Neuronal stem cell (in vitro differentiated cells): ENCODE measurements at places on chromosomes 12 and 14.

- no peak for DNase-seq
These were observed 59.8 kb upstream of the TBPL2 start for GRCh38 chr14:55500219-55500701.

DNA sequence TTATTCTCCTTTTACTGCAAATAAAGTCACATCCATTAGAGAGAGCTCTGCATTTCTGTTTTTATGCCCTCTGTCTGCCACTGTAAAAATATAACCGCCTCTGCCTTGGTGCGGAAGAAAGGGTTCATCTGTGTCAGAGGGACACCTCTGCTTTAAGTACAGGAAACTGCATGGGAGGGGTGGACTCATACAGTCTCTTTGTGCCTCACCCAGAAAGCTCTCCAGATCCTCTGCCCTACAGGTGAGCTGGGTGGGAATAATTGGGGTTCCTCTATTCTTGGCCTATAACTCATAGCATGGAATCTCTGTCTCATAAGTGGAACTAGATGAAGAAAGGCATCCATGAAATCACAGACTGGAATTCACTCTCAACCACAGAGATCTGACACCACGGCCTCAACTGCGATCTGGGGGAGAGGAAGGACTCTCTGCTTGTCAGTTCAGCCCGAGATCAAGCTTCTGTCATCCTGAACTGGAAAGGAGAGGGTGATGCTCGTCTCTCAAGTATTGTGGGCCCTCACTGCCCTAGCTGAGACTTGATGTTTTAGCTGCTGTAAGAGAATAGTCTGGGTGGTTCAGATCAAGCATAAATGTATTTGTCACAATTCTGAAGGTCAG lies 702.3 kb downstream of the TMEM121 start:
- no peak for DNase-seq

- DNase-seq: no peak
These were observed 259.9 kb downstream of the CEP128 start for GRCh38 chr14:80681651-80682050.

DNA sequence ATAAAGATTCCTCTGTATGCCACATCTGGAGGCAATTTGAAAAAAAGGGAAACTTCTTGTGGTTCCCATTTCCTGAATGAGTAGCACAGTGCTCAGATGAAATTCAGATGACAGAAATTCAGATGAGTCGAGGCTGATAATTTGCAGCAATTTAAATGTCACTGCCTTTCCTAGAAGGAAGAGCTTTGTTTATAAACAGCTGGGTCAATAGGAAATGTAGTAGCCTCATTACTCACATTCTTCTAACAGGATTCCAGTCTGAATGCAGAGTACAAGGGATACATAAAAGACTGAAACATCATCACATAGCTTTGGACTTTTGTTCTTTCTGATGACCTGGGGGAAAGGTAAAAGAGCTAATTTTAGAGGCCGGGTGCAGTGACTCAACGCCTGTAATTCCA lies 11.3 kb upstream of the DACT1 start:
- no peak for DNase-seq

GRCh38 chr12:101204602-101205304 lies 5.3 kb downstream of the SLC5A8 start:
- DNase-seq: no peak

DNA sequence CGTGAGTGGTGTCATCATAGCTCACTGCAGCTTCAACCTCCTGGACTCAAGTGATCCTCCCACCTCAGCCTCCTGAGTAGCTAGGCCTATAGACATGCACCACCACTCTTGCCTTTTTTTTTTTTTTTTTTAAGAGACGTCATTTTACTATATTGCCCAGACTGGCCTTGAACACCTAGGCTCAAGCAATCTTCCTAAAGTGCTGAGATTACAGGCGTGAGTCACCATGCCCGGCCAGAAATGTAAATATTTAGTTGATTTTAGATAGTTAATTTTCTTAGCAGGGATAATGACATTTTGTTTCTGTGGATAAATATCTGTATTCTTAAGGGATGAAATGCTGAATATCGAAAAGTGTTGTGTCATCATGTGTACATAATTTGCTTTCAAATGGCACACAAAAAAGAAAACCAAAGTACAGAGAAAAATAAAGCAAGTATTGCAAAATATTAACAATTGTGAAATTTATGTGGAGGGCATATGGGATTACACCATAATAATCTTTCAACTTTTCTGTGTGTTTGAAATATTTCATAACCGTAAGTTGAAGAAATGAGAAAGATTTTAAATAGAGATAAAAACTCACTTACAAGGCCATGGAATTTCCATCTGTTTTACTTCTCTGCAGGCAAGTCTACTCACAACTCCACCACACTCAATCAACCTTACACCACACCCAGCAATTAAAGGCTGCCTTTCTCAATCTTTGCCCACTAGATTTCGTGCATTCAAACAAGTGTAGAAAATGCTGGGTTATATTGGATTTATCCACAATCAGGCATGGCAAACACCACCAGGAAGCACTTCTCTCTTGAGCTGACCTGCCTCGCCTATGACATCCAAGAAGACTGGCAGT lies 93.7 kb downstream of the SPTSSA start:
- no peak for DNase-seq

GRCh38 chr14:21194597-21194996 lies 38.7 kb upstream of the OR5AU1 start:
- no peak for DNase-seq
